ENCODE measurements at places on chromosomes 2 and 18.

DNA sequence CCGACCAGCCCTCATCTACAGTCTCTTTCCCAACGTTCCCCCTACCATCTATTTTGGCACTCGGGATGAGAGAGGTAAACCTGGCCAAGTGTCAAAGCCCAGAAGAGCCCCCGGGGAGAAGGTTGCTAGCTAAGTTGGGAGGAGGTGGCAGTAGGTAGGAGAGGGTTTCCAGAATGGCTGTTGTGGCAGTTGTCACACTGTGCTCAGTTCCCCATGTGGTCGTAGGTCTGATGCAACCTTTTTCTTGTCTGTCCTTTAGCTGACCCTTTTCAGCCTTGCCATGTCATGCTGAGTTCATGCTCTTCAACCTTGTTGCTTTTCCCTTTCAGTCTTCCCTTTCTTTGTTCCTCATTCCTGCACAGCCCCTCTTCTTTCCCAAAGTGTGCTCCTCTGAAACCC, 34.5 kb downstream of the TTLL4 start:
- DNase-seq: no peak

DNA sequence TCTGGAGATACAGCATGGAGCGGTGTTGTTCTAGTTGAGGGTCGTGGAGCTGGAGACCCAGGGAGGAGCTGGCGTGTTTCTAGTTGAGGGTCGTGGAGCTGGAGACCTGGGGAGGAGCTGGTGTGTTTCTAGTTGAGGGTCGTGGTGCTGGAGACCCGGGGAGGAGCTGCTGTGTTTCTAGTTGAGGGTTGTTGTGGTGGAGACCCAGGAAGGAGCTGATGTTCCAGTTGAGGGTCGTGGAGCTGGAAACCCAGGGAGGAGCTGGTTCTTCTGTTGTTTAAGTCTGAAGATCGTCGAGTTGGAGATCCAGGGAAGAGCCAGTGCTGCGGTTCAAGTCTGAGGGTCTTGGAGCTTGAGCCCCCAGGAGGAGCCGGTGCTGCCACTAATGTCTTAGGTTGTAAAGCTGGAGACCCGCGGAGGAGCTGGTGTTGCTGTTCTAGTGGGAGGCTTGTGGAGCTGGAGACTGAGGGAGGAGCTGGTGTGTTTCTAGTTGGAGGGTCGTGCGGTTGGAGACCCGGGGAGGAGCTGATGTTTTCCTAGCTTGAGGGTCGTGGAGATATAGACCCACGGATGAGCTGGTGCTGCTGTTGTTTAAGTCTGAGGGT, 155.3 kb downstream of the RTP5 start:
- DNase-seq: no peak

DNA sequence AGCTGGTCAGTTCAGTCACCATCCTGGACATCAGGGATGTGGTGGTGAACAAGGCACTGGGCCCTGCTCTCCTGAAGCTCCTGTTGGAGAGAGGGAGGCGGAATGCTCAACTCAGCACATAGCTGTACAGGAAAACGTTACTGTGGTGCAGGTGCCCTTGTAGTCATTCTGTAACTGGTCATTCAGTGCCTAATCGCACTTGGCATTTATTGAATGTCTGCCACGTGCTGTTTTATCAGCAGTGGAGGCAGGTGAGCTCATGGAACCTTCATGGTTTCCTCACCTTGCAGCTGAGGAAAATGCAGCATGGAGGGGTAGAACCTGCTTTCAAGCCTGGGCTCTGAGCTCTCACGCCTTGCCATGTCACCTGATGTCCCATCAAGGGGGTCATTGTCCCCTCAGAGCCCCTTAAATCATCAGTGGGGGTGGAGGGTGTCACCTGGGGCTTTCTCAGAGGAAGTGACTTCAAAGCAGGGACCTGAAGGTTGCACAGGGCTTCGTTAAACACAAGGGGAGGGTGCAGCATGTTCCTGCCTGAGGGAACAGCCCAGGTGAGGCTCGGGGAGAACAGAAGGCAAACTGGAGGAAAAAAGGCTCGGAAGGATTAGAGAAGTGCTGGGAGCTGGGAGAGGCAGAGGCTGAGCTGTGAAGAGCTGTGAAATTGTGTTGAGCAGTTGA, 56.0 kb upstream of the RPL31 start:
- DNase-seq: no peak

DNA sequence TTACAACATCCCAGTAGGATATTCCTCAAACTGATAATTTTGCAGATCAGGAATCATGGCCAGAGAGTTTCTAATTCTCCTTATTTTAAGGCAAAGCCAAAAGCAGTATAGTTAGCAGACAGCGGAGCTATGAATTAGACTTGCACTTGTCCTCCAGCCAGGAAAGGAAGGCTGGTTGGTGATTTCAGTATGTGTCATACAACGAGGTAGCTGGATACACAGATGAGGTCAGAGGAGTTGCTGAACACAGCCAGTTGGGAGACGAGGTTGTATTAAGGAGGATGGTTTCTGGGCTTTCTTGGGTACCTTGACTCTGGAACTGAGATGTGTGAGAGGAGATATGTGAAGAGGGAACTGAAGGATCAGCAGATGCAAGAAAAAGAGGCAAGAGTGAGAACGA, 185.2 kb downstream of the SOX11 start:
- no peak for DNase-seq

- DNase-seq: no peak
Measured at GRCh38 chr2:158143703-158144360, 42.2 kb downstream of the UPP2 start.

- DNase-seq: no peak
Measured at GRCh38 chr2:186714611-186715010, 20.8 kb downstream of the FAM171B start.
